NCI-H2171 treated with DMSO at 0.1 percent for 48 hours (cell line): ENCODE measurements at places on chromosomes 4 and X.

DNA sequence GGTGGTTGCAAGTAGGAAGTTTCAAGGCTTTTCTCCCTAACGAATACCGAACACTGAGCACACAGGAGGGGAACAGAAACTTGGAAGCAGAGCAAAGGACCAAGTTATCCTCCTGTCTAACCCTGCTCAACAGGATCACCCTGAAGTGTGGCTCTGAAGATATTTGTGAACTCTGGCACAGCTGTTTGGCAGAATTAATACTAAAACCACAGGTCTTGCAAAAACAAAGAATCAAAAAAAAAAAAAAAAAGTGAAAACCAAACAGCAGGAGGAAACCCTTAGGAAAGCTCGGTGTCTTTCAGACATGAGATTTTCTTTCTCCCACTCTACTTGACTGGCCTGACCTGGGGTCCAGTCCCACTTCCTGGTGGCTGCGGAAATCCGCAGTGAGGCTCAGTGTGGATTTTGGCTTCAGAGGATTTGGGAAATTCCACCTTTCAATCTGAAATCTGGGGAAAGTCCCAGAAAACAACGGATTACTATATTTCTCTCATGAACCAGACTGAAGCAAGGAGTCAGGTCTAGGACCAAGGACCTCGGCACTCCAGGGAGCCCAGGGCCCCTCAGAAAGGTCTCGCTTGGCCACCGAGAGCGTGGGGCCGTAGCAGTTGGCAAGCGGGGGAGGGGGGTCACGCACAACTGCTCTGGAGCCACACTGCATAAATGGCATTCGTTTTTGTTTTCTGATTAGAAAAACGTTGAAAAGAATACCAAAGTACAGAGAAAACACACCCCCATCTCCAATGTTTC, 867 bp downstream of the TIFA start:
- no peak for DNase-seq

DNA sequence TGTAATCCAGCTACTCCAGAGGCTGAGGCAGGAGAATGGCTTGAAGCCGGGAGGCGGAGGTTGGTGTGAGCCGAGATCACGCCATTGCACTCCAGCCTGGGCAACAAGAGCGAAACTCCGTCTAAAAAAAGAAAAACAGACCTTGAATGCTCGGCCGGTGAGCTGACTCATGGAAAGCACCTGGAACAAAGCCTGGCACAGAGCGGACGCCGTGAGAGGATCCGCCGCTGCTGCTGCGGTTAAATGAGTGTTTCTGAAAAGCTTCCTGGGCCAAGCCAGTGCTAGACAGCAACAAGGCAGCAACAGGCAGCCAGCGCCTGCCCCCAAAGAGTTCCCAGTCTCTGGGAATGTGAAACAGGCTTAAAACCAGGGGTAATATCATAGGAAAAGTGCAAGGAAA, 186.4 kb downstream of the AFAP1 start:
- no peak for DNase-seq

- no peak for DNase-seq
Observed at GRCh38 chr4:10747186-10747585, 62.6 kb upstream of the CLNK start.

DNA sequence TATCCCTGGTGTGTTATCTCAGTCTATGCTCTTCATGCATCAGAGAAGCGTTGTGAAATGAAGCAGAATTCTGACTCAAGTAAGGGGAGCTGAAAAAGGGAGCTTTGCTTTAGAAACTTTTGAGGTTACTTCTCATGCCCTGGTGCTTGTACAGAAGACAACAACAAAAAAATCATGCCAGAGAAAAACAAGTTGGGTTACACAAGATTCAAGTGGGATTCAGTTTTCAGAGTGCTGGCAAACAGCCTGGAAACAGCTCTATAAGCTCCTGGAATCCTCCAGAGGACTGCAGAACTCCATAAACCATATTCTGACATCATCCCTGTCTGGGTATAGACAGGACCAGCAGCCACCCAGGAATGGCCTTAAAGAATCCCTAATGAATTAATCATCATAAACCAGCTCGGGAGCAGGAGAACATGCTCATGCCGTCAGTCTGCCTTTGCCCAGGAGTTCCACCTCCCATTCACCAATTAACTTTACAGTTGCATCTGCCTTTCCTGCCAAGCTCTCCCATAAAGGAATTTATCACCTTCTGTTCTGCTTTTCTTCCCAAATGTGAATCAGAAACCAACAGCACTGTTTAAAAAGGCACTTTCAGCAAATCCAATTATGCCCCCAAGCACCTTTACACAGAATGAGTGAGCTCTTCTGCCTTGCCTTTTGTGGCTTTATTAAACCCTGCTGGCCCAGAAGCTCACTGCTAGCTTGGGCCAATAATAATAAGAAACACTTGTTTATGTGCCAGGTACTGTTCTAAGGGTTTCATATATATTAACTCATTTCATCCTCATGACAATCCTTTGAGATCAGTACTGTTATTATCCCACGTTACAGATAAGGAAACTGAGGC, 54.5 kb upstream of the FBXW7 start:
- DNase-seq = peak; percentile 88

- DNase-seq = no peak
Observed at GRCh38 chr4:116469582-116469981, 615.8 kb downstream of the TRAM1L1 start.

DNA sequence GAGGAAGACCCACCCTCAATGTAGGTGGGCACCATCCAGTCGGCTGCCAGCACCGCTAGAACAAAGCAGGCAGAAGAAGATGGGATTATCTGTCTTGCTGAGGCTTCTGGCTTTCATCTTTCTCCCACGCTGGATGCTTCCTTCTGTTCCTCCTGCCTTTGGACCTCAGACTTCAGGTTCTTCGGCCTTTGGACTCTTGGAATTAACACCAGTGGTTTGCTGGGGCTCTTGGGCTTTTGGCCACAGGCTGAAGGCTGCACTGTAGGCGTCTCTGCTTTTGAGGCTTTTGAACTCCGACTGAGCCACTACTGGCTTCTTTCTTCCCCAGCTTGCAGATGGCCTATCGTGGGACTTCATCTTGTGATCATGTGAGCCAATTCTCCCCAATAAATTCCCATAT, 55.1 kb downstream of the PDLIM5 start:
- no peak for DNase-seq

DNA sequence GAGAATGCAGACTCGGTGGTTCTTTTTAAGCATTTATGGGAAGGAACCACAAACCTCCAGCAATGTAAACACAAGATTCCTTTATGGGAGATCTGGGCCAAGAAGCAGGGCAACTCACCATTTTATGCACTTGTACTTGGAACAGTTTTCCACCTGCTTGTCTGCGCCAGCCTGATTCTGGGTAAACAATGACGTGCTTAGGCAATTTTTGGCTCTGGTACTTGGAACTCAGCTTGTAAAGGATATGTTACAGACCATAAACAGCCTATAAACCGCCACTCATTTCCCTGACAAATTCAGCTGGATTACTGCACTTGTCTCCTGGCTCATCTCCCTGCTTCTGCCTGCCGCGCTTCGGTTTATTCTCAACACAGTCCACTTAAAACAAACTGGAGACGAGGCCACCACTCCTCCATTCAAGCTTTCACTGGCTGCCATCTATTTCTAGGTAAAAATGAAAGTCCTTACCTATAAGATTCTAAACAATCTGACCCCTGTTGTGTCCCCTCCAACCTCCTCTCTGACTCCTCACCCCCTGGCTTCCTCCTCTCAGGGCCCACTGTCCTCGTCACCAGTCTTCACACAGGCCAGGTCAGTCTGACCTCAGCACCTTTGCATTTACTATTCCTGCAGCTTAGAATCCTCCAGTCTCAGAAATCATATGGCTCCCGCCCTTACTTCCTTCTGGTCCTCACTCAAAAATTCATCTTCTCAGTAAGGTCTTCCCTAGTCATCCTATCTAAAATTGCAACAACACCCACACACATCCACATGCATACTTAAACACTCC, 205.9 kb upstream of the GALNT7 start:
- peak; percentile 3 for DNase-seq

- DNase-seq = no peak
Observed at GRCh38 chr4:119310826-119311225, 11.1 kb downstream of the FABP2 start.

DNA sequence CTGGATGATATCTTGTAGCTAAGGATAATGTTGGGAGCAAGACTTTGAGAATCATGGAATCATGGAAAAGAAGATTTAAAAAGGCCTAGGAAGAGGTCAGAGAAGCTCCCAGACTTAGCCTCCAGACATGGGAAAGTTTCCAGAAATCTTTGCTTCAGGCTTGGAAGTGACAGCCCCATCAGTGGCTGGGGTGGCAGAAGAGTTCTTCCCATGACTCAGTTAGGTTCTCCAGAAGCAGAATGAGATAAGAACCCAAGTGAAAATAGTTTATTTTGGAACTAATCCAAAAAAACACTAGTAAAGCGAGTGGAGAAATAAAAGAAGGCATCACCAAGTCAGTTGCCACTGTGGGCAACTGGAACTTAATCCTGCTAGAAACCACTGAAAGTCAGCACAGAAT, 506.9 kb downstream of the MID1IP1 start:
- DNase-seq = no peak

DNA sequence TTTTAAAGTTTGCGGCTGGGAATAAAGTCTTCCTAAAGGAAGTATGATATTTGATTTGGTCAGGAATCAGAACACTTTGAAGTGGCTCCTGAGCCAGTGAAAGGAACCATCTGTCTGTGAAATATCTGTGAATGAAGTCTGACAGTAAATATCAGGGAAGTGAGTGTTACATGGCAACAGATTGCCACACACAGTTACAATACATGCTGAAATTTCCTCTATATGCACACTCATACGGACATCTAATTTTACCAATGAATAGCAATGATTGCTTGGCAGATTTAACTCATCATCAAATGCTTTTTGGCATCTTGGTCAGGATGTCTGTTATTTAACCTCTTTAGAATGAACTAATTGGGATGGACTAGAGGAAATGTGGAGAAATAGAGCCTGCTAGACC, 1023.8 kb downstream of the FAT4 start:
- peak; percentile 32 for DNase-seq

GRCh38 chrX:111483135-111483534, 28.3 kb upstream of the SERTM2 start:
- DNase-seq = peak; percentile 23

DNA sequence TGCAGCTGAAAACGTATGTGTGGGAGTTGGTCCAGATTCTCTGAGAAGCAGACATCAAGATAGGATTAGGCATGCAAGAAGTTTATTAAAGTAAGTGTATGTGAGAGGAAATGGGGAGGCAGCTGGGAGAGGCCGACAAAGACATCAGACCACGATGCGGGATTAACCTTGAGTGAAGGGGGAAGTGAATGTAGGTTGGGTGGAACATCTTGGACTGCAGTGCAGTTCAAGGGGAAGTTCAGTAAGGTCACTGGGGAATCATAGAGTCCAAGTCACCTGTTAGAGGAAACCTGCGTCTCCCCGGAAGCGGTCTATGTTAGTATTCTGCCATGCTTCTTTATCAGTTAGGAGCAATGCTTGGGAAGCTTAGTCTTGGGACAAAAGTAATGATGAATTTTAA, 22.0 kb downstream of the CXCL8 start:
- no peak for DNase-seq

DNA sequence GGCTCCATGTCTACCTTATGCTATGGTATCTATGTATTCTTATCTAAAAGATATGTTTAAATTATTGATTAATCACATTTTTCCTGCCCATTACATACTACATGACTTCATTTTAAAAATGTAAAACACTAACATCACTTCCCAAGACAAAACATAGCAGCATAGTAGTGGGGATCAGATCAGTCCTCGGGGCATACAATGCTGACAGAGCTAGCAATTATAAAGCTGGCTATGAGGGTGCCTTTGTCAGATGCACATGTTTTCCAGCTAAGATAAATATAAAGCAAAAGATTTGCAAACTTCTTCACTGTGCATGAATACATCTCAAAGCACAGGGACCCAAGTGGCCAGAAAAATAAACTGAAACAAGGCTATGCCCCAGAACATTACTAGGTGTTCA, 549.8 kb upstream of the INTU start:
- DNase-seq = no peak

DNA sequence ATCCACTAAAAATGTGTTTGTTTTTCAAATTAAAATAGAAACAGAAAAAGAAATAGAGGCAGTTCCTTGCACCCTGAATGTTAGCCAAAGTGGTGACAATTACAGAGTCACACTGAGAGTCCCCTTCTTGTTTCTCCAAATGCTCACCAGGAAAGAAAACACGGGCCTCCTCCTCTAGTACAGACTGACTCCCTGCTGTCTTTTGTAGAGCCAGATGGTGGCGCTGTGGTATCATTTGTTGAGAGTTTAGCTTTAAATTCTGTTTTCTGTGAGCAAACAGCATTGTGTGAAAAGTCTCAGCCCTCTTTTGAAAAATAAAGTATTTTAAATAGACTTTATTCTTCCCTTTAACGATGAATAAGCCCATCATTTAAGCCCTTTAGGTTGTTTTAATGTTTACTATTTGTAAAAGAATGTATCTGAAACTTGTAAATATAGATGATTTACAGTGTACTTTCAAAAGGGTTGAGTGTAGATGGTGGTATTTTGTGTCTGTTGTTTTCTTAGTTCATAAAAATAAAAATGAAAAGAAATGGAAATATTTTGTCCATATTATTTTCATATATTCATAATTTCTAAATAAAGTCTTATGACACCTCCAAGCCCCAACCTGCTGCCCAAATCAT, 36.9 kb upstream of the ATOH1 start:
- DNase-seq = peak; percentile 66

- no peak for DNase-seq
Observed at GRCh38 chr4:114606245-114606644, 7.6 kb downstream of the UGT8 start.

GRCh38 chrX:64338296-64338695, 57.0 kb downstream of the MTMR8 start:
- no peak for DNase-seq

DNA sequence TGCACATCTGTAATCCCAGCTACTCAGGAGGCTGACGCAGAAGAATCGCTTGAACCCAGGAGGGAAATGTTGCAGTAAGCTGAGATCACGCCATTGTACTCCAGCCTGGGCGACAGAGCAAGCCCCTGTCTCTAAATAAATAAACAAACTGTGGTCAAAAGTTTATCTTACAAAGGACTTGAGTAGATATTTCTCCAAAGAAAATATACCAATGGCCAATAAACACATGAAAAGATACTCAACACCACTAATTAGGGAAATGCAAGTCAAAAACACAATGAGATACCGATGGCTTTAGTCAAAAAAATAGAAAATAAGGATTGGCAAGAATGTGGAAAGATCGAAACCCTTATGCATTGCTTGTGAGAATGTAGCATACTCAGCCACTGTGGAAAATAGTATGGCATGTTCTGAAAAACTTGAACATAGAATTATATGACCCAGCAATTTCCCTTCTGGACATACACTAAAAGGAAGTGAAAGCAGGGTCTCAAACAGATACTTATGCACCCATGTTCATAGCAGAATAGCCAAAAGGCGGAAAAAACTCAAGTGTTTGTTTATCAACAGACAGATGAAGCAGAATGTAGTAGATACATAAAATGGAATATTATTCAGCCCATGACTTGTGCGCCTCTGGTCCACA, 2.0 kb upstream of the CFAP97 start:
- DNase-seq = no peak

GRCh38 chrX:75642811-75643361, 120.0 kb upstream of the ZDHHC15 start:
- no peak for DNase-seq
